Transverse colon (tissue), 4 donors: ENCODE measurements at places on chromosomes 4 and X. TPM values are rescaled to one million over a fixed set of nuclear protein-coding genes. Genes with fewer than 3 reads are reported as not detected.

GRCh38 chr4:177250056-177250696, 59.5 kb upstream of the NEIL3 start:
- H3K4me3 ChIP-seq, result no peak overlapping the region
- H3K27me3 ChIP-seq, result no peaks in the 10 kb centered on the region
- H3K4me1 ChIP-seq, result no peaks in the 10 kb centered on the region
- DNase-seq, result peak; percentile 73
- no peak overlapping the region for H3K27ac ChIP-seq
- H3K36me3 ChIP-seq, result no peaks in the 10 kb centered on the region

The TMEM156 gene
- not detected for total RNA-seq

- no peak for DNase-seq
- H3K36me3 ChIP-seq, result no peaks in the 10 kb centered on the region
- no peaks in the 10 kb centered on the region for H3K27me3 ChIP-seq
- no peak overlapping the region for H3K27ac ChIP-seq
- peaks cover 3% of the 10 kb centered on the region for H3K4me1 ChIP-seq
Observed at GRCh38 chr4:7217474-7218321, 25.4 kb downstream of the SORCS2 start.

The UGT2B10 gene
- not detected for total RNA-seq

The CYBB gene
- 12.0 TPM for total RNA-seq

The ENAM gene
- total RNA-seq, result not detected

GRCh38 chr4:155745984-155746383, 12.8 kb upstream of the GUCY1B1 start:
- H3K4me1 ChIP-seq, result no peaks in the 10 kb centered on the region
- no peak overlapping the region for H3K4me3 ChIP-seq
- DNase-seq, result no peak
- H3K27ac ChIP-seq, result no peak overlapping the region
- H3K27me3 ChIP-seq, result no peaks in the 10 kb centered on the region

The XAGE1A gene
- total RNA-seq, result not detected

GRCh38 chrX:1027133-1027532, 185.3 kb downstream of the CRLF2 start:
- no peaks in the 10 kb centered on the region for H3K27me3 ChIP-seq
- H3K4me1 ChIP-seq, result no peaks in the 10 kb centered on the region
- no peak for DNase-seq
- H3K4me3 ChIP-seq, result no peak overlapping the region
- no peaks in the 10 kb centered on the region for H3K36me3 ChIP-seq
- no peak overlapping the region for H3K27ac ChIP-seq

- DNase-seq, result peak; percentile 68
- H3K27ac ChIP-seq, result no peak overlapping the region
Observed at GRCh38 chr4:8117278-8117682, 41.3 kb downstream of the ABLIM2 start.

GRCh38 chr4:150131581-150132228, 53.5 kb downstream of the DCLK2 start:
- no peak overlapping the region for H3K27ac ChIP-seq
- no peak for DNase-seq
- H3K4me1 ChIP-seq, result peaks cover 5% of the 10 kb centered on the region
- H3K36me3 ChIP-seq, result no peaks in the 10 kb centered on the region
- H3K4me3 ChIP-seq, result no peak overlapping the region

GRCh38 chrX:119948381-119948780, 4.8 kb upstream of the NKAP start:
- no peaks in the 10 kb centered on the region for H3K4me1 ChIP-seq
- no peak overlapping the region for H3K27ac ChIP-seq
- no peak overlapping the region for H3K4me3 ChIP-seq
- no peaks in the 10 kb centered on the region for H3K27me3 ChIP-seq
- no peaks in the 10 kb centered on the region for H3K36me3 ChIP-seq
